ENCODE measurements at places on chromosomes 7 and 10.

GRCh38 chr10:113099431-113100183 lies 149.6 kb downstream of the TCF7L2 start:
- H3K4me3 ChIP-seq = no peak overlapping the region
- H3K27me3 ChIP-seq = no peaks in the 10 kb centered on the region
- H3K4me1 ChIP-seq = peaks cover 3% of the 10 kb centered on the region

GRCh38 chr7:128266883-128267594 lies 26.0 kb downstream of the LEP start:
- peak; percentile 57 for DNase-seq
- no peaks in the 10 kb centered on the region for H3K4me1 ChIP-seq
- no peaks in the 10 kb centered on the region for H3K36me3 ChIP-seq
- H3K4me3 ChIP-seq = no peak overlapping the region

DNA sequence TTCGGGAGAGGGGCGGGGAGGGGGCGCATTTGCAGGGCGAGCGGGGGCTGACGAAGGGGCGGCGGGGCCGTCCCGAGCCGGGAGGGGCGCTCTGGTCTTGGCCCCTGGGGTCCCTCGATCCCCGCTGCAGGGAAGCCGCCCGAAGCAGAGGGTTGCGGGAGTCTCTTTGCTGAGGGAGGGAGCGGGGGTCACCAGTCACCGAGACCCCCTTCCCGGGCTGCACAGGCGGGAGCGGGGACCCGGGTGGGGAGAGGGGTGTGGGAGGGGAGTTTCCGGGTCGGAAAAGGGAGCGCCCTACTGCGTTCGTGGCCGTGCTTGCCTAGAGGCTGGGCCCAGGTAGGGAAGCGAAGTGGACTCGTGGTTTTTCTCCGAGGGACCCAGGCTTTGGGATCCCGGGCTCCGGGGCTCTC lies 422 bp downstream of the AP1S1 start:
- H3K36me3 ChIP-seq = no peaks in the 10 kb centered on the region
- no peak for DNase-seq
- H3K27ac ChIP-seq = peak overlapping the region; percentile 23
- H3K4me1 ChIP-seq = peaks cover 10% of the 10 kb centered on the region
- peak overlapping the region; percentile 31 for H3K4me3 ChIP-seq

DNA sequence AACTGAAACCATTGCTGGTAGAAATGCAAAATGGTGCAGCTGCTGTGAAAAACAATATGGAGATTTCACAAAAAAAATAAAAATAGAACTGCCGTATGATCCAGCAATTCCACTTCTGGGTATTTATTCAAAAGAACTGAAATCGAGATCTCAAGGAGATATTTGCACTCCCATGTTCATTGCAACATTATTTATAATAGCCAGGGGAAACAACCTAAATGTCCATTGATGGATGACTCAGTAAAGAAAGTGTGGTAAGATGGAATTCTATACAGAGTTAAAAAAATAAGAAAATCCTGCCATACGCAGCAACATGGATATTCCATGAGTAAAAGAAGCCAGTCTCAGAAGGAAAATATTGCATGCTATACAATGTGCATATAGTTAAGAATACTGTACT lies 290.6 kb upstream of the GHITM start:
- H3K36me3 ChIP-seq = no peaks in the 10 kb centered on the region
- H3K27me3 ChIP-seq = no peaks in the 10 kb centered on the region
- H3K4me3 ChIP-seq = no peak overlapping the region
- no peak for DNase-seq

DNA sequence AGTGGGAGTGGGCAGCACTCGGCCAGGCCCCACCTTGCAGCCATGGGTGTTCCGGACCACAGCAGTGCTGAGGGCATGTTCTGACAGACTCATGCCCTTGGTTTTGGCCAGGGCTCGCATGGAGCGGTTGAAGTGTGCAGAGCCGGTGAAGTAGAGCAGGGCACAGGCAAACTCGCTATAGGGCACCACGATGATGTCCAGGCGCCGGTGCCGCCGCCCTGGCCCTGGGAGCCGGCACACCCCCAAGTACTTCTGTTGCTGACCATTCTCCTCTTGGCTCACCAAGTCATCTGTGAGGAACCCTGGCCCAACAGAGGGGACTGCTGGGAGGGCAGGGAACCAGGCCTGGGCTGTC lies 8.6 kb downstream of the POLL start:
- no peak for DNase-seq
- no peak overlapping the region for H3K4me3 ChIP-seq
- no peaks in the 10 kb centered on the region for H3K4me1 ChIP-seq
- peaks cover 44% of the 10 kb centered on the region for H3K36me3 ChIP-seq
- no peak overlapping the region for H3K27ac ChIP-seq

DNA sequence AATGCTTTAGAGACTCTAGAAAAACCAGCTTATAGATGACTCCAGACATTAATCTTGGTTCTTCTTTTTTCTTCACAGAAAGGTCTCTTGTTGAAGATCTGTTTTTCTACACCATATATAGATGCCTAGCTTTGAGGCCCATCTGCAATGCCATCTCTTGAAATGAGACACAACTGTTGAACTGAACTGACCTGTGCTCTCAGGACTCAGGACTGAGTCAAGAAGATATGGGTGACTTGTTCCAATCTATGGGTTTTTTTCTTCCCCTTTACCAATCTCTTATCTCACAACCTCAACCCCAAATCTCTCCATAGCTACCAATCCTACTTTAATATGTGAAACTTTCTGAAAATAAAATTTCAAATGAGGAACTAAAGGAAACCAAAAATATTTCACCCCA lies 194.7 kb downstream of the SNX13 start:
- H3K27ac ChIP-seq = no peak overlapping the region
- no peaks in the 10 kb centered on the region for H3K27me3 ChIP-seq
- no peaks in the 10 kb centered on the region for H3K36me3 ChIP-seq
- H3K4me3 ChIP-seq = no peak overlapping the region

DNA sequence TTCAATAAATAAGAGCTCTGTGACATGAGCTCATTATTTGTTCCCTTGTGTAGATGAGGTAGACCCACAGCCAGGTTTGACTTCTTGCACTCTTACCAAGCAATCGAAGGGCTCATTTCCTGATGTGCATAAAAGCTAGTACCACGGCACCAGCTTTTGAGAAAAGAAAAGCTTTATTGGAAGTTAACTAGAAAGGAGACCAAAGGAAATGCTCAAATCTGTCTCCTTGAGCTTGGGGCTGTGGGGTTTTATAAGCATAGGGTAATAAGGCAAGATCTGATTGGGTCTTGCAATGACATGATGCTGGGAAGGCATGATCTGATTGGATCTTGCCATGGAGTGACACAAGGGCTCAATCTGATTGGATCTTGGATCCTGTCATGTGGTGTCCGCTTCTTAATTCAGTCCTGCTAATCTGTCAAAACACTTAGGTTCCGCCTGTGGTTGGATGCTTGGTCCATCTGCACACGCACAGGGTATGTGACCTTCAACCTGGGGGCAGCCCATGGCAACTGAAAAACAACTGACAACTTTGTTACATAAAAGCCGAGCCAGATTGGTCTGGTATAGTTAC lies 47.8 kb upstream of the FRMD4A start:
- DNase-seq = no peak
- H3K27me3 ChIP-seq = no peaks in the 10 kb centered on the region
- H3K4me1 ChIP-seq = no peaks in the 10 kb centered on the region
- no peak overlapping the region for H3K27ac ChIP-seq

GRCh38 chr10:96835899-96836298 lies 3.8 kb downstream of the LCOR start:
- H3K36me3 ChIP-seq = no peaks in the 10 kb centered on the region
- no peak overlapping the region for H3K4me3 ChIP-seq
- no peaks in the 10 kb centered on the region for H3K27me3 ChIP-seq
- H3K27ac ChIP-seq = no peak overlapping the region

DNA sequence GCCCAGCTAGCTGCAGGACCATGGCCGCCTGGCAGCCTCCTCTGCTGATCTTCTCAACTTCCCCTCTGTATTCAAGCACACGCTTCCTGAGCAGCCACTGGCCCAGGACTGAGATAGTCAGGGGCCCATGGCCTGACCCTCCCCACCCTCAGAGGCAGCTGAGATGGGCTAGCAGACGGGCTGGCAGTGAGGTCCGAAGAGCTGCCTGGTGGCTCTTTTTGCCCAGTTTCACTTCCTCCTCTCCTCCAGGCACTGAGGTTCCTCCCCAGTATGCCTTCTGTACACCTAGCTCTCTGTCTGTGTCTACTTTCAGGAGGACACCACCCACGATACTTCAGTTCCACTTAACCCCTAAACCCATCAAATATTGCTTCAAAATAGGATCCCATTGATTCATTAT lies 395.6 kb downstream of the TNS3 start:
- H3K27ac ChIP-seq = no peak overlapping the region
- no peaks in the 10 kb centered on the region for H3K36me3 ChIP-seq
- H3K4me3 ChIP-seq = no peak overlapping the region
- H3K27me3 ChIP-seq = no peaks in the 10 kb centered on the region

DNA sequence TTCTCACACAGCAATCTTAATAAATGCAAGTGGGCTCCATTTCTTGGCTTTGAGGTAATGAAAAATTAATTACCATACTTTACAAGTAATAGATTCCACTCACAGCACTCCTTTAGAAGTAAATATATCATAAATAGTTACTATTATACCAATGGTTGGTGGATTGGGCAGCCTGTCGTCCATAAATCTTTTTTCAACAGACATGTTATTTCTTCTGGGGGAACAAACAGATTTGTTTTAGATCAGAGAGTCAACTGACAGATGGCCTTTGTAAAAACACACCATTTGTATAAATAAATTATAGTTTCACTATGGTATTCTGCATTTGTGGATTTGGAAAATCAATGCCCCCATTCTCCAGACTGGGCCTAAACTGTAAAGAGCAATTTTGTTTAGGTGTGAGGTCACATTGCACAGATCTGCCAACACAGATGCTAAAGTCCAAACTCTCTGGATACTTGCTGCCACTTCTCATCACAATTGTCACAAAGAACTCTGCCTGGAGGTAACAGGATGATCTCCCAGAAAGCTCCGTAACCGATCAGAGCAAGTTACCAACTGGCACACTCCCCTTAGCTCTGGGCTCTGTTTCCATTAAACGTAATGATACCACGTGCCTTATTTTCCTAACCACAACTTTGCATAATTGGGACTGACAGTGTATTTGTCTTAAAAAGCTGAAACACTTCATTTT lies 4.5 kb upstream of the MACROH2A2 start:
- no peak overlapping the region for H3K27ac ChIP-seq
- no peaks in the 10 kb centered on the region for H3K4me1 ChIP-seq
- DNase-seq = no peak
- H3K36me3 ChIP-seq = no peaks in the 10 kb centered on the region
- no peak overlapping the region for H3K4me3 ChIP-seq

DNA sequence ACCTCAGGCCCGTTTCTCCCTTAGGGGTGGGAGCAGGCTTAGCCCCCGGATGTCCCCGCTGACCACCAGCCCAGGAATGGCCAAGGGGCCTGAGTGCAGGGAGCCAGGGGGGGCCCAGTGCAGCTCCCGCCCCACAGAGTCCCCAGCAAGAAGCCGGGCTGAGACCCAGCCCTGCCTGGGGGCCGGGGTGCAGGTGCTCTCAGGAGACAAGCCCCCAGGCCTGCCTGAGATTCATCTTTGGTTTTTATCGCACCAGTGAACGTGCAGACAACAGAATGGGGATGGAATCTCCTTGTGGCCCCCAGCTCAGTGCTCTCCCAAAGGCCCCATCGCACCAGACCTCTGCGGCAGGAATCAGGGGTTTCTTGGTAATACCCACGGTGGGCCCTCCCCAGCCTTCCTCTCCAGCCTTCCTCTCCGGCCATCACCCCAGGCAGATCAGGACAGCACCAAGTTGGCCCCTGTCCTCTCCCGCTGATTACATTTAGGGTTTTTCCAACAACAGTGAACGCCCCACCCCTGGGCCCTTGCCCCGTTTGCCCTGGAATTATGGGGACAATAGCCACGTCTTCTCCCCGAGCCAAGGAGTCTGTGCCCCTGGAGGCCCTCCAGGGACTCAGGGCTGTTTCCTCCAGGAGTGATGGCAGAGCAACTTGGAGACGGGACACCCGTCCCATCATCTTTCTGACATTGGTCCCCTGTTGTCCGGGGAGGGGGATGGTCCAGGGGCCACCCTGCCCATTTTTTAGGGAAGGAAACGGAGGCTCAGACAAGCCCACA lies 22.4 kb downstream of the ADAP1 start:
- DNase-seq = no peak
- H3K36me3 ChIP-seq = no peaks in the 10 kb centered on the region
- H3K27ac ChIP-seq = no peak overlapping the region
- no peak overlapping the region for H3K4me3 ChIP-seq
- no peaks in the 10 kb centered on the region for H3K27me3 ChIP-seq

DNA sequence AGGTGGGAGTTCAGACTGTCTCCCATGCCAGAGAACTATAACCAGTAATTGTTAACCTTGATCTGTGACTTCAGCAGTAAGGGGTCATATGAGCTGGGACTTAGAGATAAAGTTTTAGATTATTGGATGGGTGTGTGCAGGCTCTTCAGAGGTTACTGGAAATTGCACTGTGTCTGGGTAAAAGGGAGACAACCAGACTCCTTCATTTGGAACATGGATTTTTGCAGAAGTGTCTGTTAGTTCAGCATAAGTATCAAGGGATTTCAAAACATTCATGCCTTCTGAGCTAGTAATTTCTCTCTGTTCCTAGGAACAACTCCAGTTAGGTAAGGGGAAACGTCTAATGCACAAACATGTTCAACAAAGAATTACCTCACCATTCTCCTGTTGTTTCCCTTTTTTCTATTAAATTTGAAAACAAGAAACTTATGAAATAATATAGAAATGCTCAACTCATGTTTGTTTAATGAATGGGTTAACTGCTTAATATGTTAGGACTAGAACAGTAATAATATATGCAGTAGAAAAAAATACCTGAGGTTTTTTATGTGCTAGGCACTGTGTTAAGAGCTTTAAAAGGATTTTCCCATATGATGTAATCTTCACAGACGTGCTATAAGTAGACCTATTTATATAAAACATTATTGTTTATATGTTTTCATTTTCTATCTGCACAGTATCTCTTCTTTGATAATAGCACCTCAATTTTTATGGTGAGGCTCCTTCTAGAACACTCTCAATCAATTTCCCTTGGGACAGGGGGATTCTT lies 233.0 kb downstream of the CACNA2D1 start:
- no peak overlapping the region for H3K4me3 ChIP-seq
- H3K27ac ChIP-seq = no peak overlapping the region
- no peaks in the 10 kb centered on the region for H3K27me3 ChIP-seq
- H3K4me1 ChIP-seq = peaks cover 9% of the 10 kb centered on the region
- no peaks in the 10 kb centered on the region for H3K36me3 ChIP-seq
- no peak for DNase-seq

DNA sequence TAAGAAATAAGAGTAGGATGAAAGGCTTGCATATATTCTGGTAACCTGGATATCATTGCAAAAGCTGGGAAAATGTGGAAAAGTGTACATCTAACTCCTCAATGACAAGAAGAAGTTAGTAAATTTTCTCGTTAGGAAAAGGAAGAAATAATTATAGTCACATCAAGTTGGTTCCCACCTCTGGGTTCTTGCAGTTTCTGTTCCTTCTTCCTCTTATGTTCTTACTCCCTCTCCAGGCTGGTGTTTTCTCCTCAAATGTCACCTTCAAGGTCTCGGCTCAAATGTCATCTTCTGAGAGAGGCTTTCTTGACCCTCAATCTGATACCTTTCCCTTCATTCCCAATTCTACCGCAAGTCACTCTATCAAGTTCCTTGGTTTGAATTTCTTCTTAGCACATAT lies 64.4 kb downstream of the ENTPD1 start:
- H3K4me1 ChIP-seq = peaks cover 9% of the 10 kb centered on the region
- no peaks in the 10 kb centered on the region for H3K36me3 ChIP-seq
- H3K27me3 ChIP-seq = no peaks in the 10 kb centered on the region
- DNase-seq = no peak
- no peak overlapping the region for H3K4me3 ChIP-seq
- H3K27ac ChIP-seq = no peak overlapping the region
